Activated CD4-positive, alpha-beta memory T cell treated with anti-CD3 and anti-CD28 coated beads for 36 hours (primary cell): ENCODE measurements at places on chromosomes 16 and 17. TPM values are rescaled to one million over a fixed set of nuclear protein-coding genes. Genes with fewer than 3 reads are reported as not detected.

Gene PHF23
- 24.0 TPM for total RNA-seq

Gene EPX
- total RNA-seq = not detected

Gene FGF11
- 2.1 TPM for total RNA-seq

Gene PMM2
- total RNA-seq = 34.0 TPM

Gene GCGR
- total RNA-seq = not detected

Gene ADAM11
- total RNA-seq = 0.12 TPM

Gene NPIPA2
- 4.7 TPM for total RNA-seq

Gene CDH1
- 3.1 TPM for total RNA-seq

Gene SPATA22
- not detected for total RNA-seq

Gene MFAP4
- total RNA-seq = not detected

Gene SMPD3
- 0.12 TPM for total RNA-seq

Gene SEPTIN12
- total RNA-seq = not detected

Gene CRYBA1
- not detected for total RNA-seq

Gene MAP2K3
- 132 TPM for total RNA-seq

Gene EFCAB13
- total RNA-seq = 7.8 TPM

Gene LRRC75A
- 1.4 TPM for total RNA-seq

Gene KCNAB3
- 4.9 TPM for total RNA-seq

Gene PRKAR1A
- total RNA-seq = 221 TPM

Gene CDRT15L2
- not detected for total RNA-seq

Gene CETP
- not detected for total RNA-seq

Gene TOM1L1
- total RNA-seq = 2.0 TPM
